PC-3 (cell line): ENCODE measurements at places on chromosomes 16 and 17.

- DNase-seq = peak; percentile 52
These were observed 24.3 kb upstream of the TMEM220 start for GRCh38 chr17:10754109-10754508.

DNA sequence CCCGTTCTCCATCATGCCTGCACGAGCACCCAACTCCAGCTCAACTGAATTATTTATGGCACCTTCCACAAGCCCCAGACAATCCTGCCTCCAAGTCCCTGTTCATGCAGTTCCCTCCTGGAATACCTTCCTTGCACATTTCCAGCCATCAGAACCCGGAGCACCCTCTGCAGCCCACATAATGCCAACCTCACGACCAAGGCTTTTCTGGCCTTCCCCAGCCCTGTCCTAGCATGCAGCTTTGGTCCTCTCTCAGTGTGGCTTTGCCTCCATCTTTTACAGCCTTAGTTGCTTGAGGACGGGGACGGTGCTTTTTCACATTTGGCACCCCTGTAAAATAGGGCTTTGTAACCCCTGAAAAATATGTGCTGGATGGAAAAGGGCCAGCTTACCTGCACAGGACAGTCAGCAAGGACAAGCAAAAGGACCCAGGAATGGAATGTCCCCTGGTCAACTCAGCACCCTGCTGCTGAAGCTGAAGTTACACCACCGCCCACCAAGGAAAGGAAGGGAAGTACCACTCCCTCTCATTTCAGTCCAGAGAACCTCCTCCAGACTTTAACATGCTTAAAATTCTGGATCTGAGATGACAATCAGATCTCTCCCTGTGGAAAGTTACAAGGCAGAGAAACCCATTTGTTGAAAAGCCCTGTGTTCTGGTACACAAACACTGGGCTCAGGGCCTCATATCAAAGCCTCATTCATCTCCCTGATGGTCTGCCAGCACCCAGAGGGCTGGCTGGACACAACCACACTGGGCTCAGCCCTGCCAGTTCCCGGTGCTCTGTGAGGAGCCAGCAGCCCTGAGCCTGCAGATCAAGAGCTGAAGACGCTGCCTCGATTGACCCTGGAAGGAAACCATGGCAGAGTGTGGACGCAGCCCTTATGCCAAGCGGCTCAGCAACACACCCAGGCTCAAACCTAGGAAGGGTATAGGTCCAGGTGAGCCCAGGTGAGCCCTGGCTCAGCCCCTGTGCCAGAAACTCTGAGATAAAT is 2.9 kb downstream of the SLC39A11 start:
- DNase-seq = no peak

DNA sequence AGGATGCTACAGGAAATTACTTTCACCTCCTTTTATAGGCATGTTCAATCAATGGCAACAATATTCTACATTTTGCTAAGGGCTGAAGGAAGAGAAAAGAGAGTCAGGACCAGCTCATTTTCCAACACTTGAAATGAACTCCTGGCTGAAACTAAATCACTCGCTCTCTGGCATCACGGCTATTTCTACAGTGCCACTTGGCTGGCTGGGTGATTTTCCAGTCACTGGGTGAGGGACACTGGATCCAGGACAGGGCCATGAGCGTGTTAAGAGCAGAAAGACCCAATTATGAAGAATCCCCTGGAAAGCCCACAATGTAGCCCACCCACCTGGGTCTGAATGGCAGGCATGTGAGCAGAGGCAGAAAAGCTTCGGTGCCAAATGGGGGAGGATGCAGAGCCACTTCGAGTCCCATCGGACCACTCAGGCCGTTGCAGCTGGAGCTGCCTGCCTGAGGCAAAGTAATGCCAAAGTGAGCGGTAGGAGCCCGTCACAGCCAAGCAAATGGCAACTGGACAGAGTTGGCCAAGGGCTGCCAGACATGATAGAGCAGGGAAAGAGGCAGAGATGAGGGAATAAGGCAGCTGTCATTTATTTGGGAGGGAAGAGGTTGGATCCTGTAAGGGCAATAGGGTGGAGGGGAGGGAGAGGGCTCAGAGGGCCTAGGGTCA is 246.2 kb downstream of the STX8 start:
- DNase-seq = no peak

- peak; percentile 20 for DNase-seq
These were observed 21.3 kb upstream of the UBE2I start for GRCh38 chr16:1287982-1288670.

DNA sequence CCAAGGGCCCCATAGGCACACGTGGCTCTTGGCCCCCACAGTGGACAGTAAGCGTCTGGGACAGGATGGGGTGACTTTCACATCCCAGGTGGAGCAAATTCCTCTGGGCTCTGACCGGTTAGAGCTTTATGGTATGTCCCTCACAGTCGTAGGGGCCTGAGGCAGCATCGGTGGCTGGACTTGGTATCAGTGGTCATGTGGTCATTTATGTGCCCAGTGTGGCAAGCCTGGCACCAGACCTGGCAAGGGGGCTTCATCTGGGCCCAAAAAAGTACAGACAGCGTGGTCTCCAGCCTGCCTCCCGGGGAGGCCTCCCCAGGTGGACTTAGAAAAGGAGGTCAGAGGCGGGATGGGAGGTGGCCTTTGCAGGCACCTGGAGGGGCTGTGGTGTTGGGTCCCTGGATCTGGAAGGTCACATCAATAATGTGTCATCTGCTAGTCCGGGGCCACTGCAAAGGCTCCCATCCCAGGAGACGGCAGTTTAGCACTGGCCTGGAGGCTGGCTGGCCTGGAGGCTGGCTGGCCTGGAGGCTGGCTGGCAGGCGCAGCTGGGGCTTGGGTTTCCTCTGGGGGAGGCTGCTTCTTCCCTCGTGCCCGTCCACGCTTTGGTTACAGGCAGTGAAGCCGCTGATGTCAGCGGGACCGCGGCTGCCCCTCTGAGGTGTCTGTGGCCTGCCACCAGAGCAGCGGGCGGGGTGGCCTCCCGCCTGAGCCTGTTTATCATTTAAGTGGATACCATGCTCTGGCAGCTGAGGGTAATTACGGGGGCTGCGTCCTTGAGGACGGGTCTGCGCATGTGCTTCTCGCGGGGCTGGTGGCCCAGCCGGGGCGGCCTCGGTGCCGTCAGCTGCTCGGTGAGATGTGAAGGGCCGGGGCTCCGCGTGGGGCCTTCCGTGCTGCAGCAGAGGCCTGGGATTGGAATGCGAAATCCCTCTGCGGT is 20.7 kb upstream of the CBX4 start:
- no peak for DNase-seq

DNA sequence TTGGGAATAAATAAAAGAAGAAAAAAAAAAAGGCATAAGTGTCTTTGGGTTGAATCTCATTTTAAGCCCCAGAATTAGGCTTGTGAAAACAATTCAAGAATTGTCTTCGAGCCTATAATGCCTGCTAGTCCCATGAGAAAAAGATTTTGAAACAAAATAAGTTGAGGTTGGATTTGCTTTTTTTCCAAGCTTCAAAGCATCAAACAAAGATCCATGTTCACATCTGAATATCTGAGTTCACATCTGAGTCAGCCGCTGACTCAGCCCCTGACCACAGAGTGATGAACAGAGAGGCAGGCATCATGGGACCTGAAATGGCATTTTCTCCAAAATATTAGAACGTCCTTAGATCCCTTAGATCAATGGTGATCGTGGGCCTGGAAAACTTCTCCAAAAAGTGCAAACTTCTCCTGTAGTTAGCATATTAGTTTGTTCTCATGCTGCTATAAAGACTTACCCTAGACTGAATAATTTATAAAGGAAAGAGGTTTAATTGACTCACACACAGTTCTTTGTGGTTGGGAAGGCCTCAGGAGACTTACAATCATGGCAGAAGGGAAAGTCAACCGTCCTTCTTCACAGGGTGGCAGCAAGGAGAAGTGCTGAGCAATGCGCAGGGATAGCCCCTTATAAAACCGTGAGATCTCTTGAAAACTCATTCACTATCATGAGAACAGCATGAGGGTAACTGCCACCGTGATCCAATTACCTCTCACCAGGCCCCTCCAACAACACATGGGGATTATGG is 294.6 kb upstream of the HSBP1 start:
- peak; percentile 44 for DNase-seq

GRCh38 chr17:59154292-59154720 is 680 bp downstream of the SKA2 start:
- peak; percentile 56 for DNase-seq

- peak; percentile 61 for DNase-seq
These were observed 4.3 kb downstream of the GID4 start for GRCh38 chr17:18043491-18043890.

GRCh38 chr17:71114911-71115668 is 945.8 kb downstream of the KCNJ2 start:
- no peak for DNase-seq

DNA sequence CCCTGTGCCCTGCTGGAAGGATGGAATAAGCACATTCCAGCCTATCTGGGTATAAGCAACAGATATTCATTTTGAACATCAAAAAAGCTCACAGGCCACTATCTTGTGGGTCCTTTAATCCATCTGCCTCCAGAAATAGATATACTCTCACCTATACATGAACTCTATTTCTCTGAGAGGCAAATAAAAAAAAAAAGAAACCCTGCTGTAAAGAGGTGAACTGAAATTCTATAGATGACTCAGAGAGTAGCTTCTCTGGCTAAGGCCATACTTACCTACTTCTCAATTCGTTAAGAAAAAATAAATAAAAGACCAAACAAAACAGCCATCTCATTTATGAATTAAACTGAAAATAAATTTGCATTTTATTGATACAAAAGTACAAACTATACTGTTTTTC is 86.3 kb downstream of the DYNLRB2 start:
- no peak for DNase-seq

DNA sequence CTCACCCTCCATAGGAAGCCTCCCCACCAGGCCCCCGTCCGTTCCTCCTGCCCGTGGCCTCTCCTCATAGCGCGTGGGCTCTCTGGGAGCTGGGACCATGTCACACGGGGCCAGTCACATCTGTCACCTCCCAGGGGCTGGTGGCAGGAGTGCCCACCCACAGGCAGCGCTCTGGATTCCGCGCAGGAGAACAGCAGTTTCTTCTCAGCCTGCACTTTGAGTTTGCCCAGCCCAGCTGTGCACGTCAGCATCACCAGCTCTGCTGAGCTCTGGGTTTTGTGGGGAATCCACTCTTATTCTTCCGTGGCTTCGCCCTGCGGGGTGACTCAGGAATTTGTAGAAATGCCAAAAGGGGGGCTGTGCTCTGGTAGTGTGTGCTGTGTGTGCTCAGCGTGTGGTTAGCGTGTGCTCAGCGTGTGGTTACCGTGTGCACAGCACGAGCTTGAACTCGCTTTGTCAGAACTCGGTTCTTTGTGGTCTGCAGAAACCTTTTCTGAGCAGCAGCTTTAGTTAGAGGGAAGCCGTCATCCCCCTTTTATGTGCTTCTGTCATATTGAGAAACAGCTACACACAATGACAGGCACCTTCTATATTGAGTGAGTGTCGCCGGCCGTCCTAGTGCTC is 3.2 kb downstream of the ACSF3 start:
- no peak for DNase-seq

DNA sequence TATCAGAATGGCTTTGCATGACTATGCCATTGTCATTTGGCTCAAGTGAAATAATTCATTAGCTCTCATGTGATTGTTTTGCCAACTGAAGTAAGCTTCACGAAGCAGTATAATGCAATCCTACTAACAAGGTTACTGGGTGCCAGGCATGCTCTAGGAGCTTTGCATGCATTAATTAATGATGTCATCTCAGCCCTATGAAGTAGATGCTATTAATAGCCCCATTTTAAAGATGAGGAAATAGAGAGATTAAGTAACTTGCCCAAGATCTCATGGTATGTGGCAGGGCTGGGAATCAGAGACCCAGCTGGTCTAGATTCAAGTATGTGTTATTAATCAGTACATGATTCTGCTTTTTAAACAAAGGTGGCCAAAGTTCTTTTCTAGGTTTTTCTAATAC is 14.1 kb downstream of the KRT39 start:
- DNase-seq = peak; percentile 4

GRCh38 chr16:54525104-54525503 is 238.5 kb upstream of the IRX3 start:
- no peak for DNase-seq

GRCh38 chr17:48285614-48286013 is 144.4 kb downstream of the SKAP1 start:
- no peak for DNase-seq

GRCh38 chr16:6066652-6067051 is 969.1 kb upstream of the EEF2KMT start:
- DNase-seq = no peak

DNA sequence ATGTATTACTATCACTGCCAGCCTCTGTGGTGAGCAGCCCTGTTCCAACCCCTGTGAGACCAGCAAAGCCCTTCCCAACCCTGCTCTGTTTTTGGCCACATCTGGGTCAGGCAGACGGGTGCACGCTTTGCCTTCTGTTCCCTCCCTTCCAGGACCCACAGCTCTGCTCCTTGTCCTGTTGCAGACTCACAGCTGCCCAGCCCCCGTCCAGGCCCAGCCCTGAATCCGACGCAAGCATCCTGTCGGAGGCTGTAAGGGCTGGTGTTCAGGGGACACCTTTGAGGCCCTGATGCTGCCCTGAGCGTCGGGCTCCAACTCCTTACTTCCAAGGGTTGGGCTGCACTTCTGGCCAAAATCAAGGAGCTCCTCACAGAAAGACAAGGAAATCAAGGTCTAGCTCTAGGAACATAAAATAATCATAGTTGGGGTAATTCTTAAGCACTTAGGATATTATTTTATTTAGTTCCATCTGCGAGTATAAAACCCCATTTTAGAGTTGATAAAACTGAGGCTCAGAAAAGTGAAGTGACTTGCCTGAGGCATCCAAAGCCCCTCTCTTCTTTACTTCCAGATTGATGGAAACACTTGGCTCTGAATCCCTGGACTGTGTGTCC is 14.3 kb upstream of the SRCIN1 start:
- no peak for DNase-seq

GRCh38 chr17:45312477-45313420 is 4.1 kb downstream of the MAP3K14 start:
- DNase-seq = peak; percentile 54

- peak; percentile 63 for DNase-seq
These were observed 14.5 kb downstream of the SPIRE2 start for GRCh38 chr16:89842471-89843408.

- no peak for DNase-seq
These were observed 34.1 kb downstream of the GLP2R start for GRCh38 chr17:9859781-9860180.

- no peak for DNase-seq
These were observed 203.8 kb upstream of the HSBP1 start for GRCh38 chr16:83603723-83604570.

DNA sequence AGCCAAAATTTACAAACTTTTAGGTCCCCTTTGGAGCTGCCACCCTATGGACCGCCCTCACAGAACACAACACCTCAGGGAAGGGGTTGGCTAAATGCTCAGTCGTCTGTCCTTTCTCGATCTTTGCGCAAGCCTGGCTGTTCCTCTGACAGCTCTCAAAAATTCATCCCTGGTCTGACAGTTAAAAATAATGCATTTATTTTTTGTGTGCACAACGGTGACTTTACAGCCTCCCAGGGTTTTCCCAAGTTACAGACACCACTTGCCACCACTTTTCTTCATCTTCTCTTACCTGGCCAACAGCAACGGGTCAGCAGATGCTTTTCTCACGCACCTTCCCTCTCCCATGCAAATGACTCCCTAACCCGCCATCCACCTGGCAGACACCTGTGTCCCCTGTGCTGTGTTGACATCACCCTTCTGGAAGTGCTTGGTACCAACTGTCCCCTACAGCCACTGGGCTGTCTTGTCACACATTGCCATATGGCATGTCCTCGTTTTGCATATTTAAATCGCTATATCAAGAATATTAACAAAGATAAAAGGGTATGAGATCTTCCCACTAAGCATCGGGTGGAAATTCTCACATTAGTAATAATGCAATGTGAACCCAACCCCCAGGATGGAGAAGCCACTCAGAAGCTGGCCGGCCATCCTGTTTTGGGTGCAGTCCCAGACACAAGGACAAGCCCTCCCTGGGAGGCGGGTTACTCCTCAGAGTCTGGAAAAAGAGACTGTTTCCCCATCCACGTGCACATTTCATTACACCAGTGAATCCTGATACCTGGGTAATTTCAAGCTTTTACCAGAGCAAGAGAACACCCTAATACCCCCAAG is 187.0 kb downstream of the ZFHX3 start:
- DNase-seq = no peak
